ENCODE measurements at places on chromosomes 4 and X. TPM values are rescaled to one million over a fixed set of nuclear protein-coding genes. Genes with fewer than 3 reads are reported as not detected.

The F8 gene
- 1.4 TPM for total RNA-seq

The ITGB1BP2 gene
- 1.6 TPM for total RNA-seq

The FAM236B gene
- not detected for total RNA-seq

The DCAF4L1 gene
- 0.10 TPM for total RNA-seq

The USP17L10 gene
- not detected for total RNA-seq

The TLR8 gene
- total RNA-seq, result 0.08 TPM

DNA sequence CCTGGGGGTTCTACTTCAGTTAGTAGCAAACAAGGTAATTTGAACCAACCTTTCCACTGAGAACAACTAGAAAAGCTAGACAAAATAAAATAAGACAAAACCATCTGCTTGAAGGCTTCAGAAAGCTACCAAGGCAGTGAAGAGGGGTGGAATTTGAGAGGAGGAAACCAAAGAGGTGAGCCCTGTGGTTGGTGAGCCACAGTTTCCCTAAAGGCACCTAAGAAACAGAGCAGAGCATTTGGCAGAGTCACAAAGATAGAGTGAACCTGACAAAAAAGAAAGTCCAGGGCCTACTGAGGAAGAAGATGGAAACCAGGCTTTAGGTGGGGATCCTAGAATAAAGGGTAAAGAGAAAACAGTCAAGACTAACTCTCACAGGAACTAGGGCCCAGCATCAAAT lies 44.3 kb downstream of the CHST7 start:
- H3K4me1 ChIP-seq, result no peaks in the 10 kb centered on the region
- no peaks in the 10 kb centered on the region for H3K36me3 ChIP-seq
- no peaks in the 10 kb centered on the region for H3K27me3 ChIP-seq

GRCh38 chr4:109296527-109296926 lies 5.9 kb downstream of the COL25A1 start:
- DNase-seq, result no peak
- H3K4me1 ChIP-seq, result no peaks in the 10 kb centered on the region
- no peak overlapping the region for H3K27ac ChIP-seq
- H3K4me3 ChIP-seq, result no peak overlapping the region

GRCh38 chr4:154869301-154869700 lies 88.2 kb downstream of the RBM46 start:
- H3K4me1 ChIP-seq, result no peaks in the 10 kb centered on the region
- H3K27ac ChIP-seq, result no peak overlapping the region
- H3K36me3 ChIP-seq, result no peaks in the 10 kb centered on the region
- no peaks in the 10 kb centered on the region for H3K27me3 ChIP-seq
- no peak for DNase-seq

DNA sequence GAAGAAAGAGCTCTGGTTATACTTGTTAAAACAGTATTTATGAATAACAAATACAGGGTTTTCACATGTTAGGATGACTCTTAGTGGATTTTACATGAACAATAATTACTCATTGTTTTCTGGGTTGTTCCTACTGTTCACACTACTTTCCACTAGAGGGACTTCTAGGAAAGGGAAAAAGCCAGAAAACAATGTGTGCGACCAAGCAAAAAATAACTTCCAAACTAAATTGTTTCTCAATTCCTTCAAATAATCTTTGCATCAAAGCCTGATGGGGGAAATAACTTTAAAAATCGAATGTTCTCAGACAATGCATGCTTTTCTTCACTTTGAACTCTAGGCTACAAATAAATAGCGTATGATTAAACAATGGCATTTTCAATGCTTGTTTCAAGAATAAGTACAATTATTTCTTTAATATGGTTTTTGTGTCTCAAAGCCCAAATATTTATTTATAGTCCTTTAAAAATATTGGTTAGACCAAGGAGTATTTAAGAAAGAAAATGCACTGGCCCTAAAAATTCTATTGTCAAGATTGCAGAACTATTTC lies 72.1 kb upstream of the ETNPPL start:
- H3K36me3 ChIP-seq, result no peaks in the 10 kb centered on the region
- DNase-seq, result peak; percentile 53
- peaks cover 6% of the 10 kb centered on the region for H3K27me3 ChIP-seq

- H3K4me1 ChIP-seq, result no peaks in the 10 kb centered on the region
- H3K27ac ChIP-seq, result no peak overlapping the region
- no peaks in the 10 kb centered on the region for H3K27me3 ChIP-seq
- no peaks in the 10 kb centered on the region for H3K36me3 ChIP-seq
- DNase-seq, result no peak
These were observed 86.9 kb upstream of the NEIL3 start for GRCh38 chr4:177222781-177223180.

DNA sequence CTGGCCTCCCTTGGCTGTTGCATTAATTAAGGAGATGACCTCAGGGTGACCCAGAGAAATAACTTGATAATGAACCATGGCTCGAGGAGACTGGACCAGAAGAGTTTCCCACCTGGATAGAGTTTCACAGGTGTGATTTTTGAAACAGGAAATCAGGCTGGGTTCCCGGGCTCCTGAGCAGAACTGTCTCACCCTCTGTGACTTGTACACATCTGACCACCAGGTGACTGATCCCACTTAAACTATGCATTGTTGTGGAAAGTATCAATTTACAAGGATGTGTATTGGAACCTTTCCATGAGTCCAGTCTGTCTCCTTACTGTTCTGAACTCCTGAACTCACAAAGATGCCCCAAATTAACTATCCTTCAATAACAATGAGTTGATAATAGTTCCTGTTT lies 220.3 kb downstream of the PTTG2 start:
- no peaks in the 10 kb centered on the region for H3K36me3 ChIP-seq
- no peak overlapping the region for H3K4me3 ChIP-seq
- H3K27ac ChIP-seq, result peak overlapping the region; percentile 36

- H3K27ac ChIP-seq, result no peak overlapping the region
- no peaks in the 10 kb centered on the region for H3K4me1 ChIP-seq
- H3K36me3 ChIP-seq, result no peaks in the 10 kb centered on the region
- H3K27me3 ChIP-seq, result no peaks in the 10 kb centered on the region
- no peak overlapping the region for H3K4me3 ChIP-seq
These were observed 107.8 kb downstream of the GATB start for GRCh38 chr4:151652841-151653547.

DNA sequence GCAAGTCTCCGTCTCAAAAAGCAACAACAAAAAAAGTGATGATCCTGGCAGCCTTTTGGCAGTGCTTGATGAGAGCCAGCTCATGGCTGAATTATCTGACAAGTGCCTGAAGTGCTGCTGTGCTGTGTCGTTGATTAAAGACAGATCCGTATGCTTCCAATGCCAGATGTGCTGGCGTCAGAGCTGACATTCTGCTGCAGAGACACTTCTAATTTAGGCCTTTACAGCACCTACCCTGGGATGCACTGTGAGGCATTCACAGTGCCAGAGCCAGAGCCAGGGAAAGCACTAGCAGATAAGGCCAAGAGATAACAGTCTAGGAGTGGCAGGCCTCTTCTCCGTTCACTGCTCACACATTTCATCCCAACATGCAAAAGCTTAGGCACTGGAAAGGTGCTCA lies 995.5 kb downstream of the RAB28 start:
- H3K27me3 ChIP-seq, result no peaks in the 10 kb centered on the region
- H3K36me3 ChIP-seq, result no peaks in the 10 kb centered on the region
- H3K4me3 ChIP-seq, result no peak overlapping the region
- no peak overlapping the region for H3K27ac ChIP-seq
- peak; percentile 16 for DNase-seq

- H3K4me3 ChIP-seq, result no peak overlapping the region
- no peaks in the 10 kb centered on the region for H3K36me3 ChIP-seq
- H3K27me3 ChIP-seq, result no peaks in the 10 kb centered on the region
- DNase-seq, result no peak
These were observed 104.9 kb downstream of the TMEM131L start for GRCh38 chr4:153571006-153571545.

DNA sequence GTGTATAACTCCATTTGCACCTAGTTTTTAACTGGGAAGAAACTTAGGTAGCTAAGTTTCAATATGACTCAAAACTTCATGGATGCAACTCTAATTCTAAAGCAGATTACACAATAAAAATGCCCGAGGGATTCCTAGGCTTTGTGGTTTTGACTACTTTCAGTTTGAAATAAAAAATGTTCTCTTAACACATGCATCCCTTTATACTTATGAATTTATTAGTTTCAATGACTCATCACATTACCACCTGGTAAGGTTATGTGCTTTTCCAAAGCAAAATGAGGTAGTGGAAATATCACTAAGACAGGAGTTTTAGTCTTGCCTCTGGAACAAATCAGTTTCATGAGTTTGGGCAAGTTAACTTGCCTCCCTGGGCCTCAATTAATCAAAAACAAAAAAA lies 125.5 kb downstream of the OPHN1 start:
- no peak overlapping the region for H3K27ac ChIP-seq
- H3K36me3 ChIP-seq, result no peaks in the 10 kb centered on the region
- no peak for DNase-seq
- no peak overlapping the region for H3K4me3 ChIP-seq

Measured in hepatocyte (in vitro differentiated cells).